Mesothelial cell of epicardium (in vitro differentiated cells): ENCODE measurements at places on chromosomes 7 and 10.
A peak's percentile ranks its signal among the peaks of the same experiment; 100 is the strongest.

GRCh38 chr7:130943981-130944380 lies 210.0 kb upstream of the KLF14 start:
- H3K4me3 ChIP-seq: no peak overlapping the region
- peaks cover 17% of the 10 kb centered on the region for H3K4me1 ChIP-seq
- H3K27me3 ChIP-seq: no peaks in the 10 kb centered on the region
- H3K27ac ChIP-seq: no peak overlapping the region
- DNase-seq: no peak

DNA sequence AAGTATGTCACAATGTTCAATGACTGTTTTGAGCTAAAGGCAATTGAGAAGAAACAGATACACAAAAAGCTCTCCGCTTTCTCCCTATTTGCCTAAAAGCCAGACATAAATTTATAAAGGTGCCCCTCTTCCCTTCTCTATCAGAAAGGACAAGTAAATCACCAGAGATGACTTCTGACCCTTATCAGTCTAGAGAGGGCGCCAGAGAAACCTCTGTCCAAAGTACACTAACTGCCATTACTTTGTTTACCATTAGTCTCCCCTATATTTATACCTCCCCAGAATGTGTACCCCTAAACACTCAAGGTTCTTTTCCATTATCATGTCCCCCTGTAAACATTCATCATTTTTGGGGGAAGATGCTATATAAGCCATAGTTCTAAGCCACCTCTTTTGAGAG lies 49.3 kb downstream of the TPK1 start:
- H3K4me1 ChIP-seq: no peaks in the 10 kb centered on the region
- H3K4me3 ChIP-seq: no peak overlapping the region
- no peak for DNase-seq
- no peak overlapping the region for H3K27ac ChIP-seq
- H3K36me3 ChIP-seq: no peaks in the 10 kb centered on the region

DNA sequence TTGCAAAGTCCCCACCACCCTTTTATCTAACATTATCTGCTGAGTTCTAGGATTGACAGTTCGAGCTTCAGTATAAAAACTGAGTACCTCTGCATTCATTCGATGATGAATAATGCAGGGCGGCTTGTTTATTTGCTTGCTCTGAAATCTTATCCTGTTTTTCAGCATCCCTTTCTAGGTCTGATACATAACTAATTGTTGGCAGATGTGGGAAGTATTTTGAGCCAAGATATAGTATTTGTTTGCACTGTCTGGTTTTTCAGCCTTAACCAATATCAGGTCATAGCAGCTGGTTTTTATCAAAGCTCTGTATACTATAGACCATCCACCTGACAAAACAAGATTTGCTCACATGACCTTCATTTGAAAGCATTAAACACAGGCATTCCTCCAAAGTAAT lies 161.4 kb downstream of the TFEC start:
- DNase-seq: no peak
- H3K27ac ChIP-seq: peak overlapping the region; percentile 10
- no peaks in the 10 kb centered on the region for H3K27me3 ChIP-seq
- peaks cover 40% of the 10 kb centered on the region for H3K4me1 ChIP-seq

- H3K4me1 ChIP-seq: peaks cover 15% of the 10 kb centered on the region
- no peak for DNase-seq
- no peak overlapping the region for H3K4me3 ChIP-seq
Observed at GRCh38 chr7:12706900-12707536, 19.6 kb downstream of the ARL4A start.

DNA sequence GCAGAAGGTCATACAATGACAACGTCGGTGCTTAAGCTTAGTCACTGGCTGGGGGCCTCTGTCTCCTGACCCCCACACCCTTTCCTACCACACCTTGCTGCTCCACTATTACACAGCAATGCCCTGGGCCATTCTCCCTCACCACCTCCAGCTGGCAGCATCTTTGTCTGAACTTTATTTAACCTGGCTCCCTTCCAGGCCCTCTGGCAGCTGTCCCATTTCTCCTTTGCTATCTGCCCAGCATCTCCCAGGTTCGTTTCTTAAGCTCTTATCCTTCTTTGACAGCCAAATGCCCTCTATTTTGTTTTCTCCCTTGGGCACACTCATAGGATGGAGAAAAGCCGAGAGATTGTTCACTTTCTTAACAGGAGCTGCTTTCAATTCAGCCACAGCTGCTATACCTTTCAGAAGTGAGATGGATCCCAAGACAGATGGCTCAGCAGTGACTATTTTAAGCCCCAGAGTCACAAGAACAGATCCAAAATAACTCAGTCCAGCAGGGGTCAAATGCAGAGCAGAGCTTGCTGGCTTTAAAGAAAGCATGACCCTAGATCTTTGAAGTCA lies 1277.1 kb upstream of the AUTS2 start:
- peak overlapping the region; percentile 50 for H3K27ac ChIP-seq
- peaks cover 39% of the 10 kb centered on the region for H3K4me1 ChIP-seq
- no peaks in the 10 kb centered on the region for H3K27me3 ChIP-seq
- H3K36me3 ChIP-seq: no peaks in the 10 kb centered on the region

DNA sequence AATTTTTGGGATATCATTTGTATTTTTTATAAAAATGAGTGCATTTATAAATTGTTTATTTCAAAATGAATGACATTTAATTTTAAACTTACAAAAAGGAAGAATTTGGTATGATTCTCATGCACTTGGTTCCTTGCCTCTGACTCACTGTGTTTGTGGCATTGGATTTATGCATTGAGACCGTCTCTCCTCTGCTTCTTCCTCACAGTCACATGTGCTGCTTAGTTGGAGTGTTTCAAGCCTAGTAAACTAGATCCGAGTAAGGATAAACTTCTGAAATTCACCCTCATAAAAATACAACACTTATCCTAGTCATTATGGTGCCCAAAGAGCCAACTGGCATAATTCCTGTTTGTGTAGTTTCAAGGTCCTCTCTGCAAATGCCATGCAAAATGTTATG lies 19.1 kb upstream of the FZD8 start:
- H3K4me1 ChIP-seq: peaks cover 18% of the 10 kb centered on the region
- no peaks in the 10 kb centered on the region for H3K36me3 ChIP-seq
- no peak overlapping the region for H3K27ac ChIP-seq
- H3K27me3 ChIP-seq: no peaks in the 10 kb centered on the region
- no peak for DNase-seq

- H3K36me3 ChIP-seq: no peaks in the 10 kb centered on the region
- no peak for DNase-seq
- no peaks in the 10 kb centered on the region for H3K27me3 ChIP-seq
- H3K4me1 ChIP-seq: peaks cover 24% of the 10 kb centered on the region
Observed at GRCh38 chr7:46854958-46855473, 726.9 kb downstream of the TNS3 start.

DNA sequence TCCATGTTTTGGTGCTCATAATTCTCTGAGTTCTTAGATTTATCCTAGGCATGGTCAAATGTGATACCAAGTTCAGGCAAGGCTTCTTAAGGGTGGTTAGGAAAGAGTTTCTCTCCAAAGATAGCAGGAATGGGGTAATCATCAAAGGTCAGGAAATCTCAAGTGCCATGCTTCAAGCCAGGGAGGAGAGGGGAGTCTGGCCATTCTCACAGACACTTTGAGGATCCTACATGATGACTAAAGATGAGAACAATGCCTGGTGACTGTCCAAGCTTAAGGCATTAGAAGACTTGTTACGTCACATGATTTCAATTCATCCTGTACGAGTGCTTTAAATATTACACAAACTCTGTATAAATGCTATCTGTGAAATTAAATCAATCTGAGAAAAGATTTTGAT lies 59.4 kb downstream of the POM121L12 start:
- H3K4me1 ChIP-seq: no peaks in the 10 kb centered on the region
- H3K27ac ChIP-seq: no peak overlapping the region
- H3K36me3 ChIP-seq: no peaks in the 10 kb centered on the region
- H3K4me3 ChIP-seq: no peak overlapping the region
- DNase-seq: no peak
- H3K27me3 ChIP-seq: no peaks in the 10 kb centered on the region

- H3K36me3 ChIP-seq: no peaks in the 10 kb centered on the region
- H3K4me1 ChIP-seq: no peaks in the 10 kb centered on the region
- DNase-seq: no peak
Observed at GRCh38 chr7:107628461-107629064, 32.1 kb upstream of the SLC26A4 start.

DNA sequence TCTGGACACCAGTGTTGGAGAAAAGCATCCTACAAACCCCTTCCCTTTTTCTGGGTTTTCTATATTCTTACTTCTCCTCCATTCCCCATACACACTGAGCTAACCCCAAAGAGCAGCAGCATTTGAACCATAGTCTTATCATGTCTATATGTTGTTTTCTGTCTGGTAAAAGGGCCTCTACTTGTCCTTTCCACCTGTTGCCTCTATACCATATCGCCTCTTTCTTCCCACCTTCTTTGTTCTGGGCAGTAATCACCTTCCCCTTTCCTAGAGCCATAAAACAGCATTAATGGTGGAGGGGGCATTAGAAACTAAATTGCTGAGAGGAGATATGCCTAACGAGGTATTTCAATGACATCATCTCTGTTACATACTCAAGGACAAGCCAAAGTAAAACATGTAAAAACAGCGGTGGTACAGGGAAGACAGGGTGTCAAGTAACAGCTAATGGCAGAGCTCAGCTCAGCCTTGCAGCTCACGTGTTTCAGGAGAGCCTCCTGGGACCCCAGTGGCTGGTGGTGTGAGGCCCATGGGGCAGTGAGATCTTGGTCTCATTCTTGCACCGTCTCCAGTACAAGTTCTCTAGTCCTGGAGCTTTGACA lies 20.6 kb downstream of the NPY start:
- H3K36me3 ChIP-seq: no peaks in the 10 kb centered on the region
- DNase-seq: no peak
- no peak overlapping the region for H3K27ac ChIP-seq
- peaks cover 3% of the 10 kb centered on the region for H3K27me3 ChIP-seq
- no peak overlapping the region for H3K4me3 ChIP-seq
- no peaks in the 10 kb centered on the region for H3K4me1 ChIP-seq

GRCh38 chr10:60281792-60282353 lies 107.8 kb downstream of the ANK3 start:
- H3K4me1 ChIP-seq: peaks cover 38% of the 10 kb centered on the region
- H3K4me3 ChIP-seq: no peak overlapping the region
- no peak for DNase-seq
- H3K27me3 ChIP-seq: no peaks in the 10 kb centered on the region
- H3K27ac ChIP-seq: peak overlapping the region; percentile 64

- no peak overlapping the region for H3K4me3 ChIP-seq
- no peak for DNase-seq
- H3K4me1 ChIP-seq: peaks cover 20% of the 10 kb centered on the region
Observed at GRCh38 chr10:77604941-77605351, 32.7 kb downstream of the KCNMA1 start.

GRCh38 chr7:157568770-157569584 lies 232.2 kb downstream of the DNAJB6 start:
- H3K4me3 ChIP-seq: peak overlapping the region; percentile 82
- peak overlapping the region; percentile 41 for H3K27ac ChIP-seq
- H3K27me3 ChIP-seq: peaks cover 47% of the 10 kb centered on the region
- no peaks in the 10 kb centered on the region for H3K36me3 ChIP-seq
- DNase-seq: no peak

GRCh38 chr7:21067216-21067615 lies 280.5 kb upstream of the SP8 start:
- H3K4me3 ChIP-seq: no peak overlapping the region
- peaks cover 8% of the 10 kb centered on the region for H3K4me1 ChIP-seq
- no peaks in the 10 kb centered on the region for H3K36me3 ChIP-seq
- H3K27ac ChIP-seq: no peak overlapping the region
- H3K27me3 ChIP-seq: peaks cover 26% of the 10 kb centered on the region

GRCh38 chr10:86480571-86480970 lies 41.0 kb downstream of the WAPL start:
- no peak for DNase-seq
- no peaks in the 10 kb centered on the region for H3K27me3 ChIP-seq
- no peak overlapping the region for H3K27ac ChIP-seq
- H3K4me3 ChIP-seq: no peak overlapping the region
- H3K36me3 ChIP-seq: peaks cover 12% of the 10 kb centered on the region
